ENCODE measurements at places on chromosomes 5 and 9.
A peak's percentile ranks its signal among the peaks of the same experiment; 100 is the strongest.

DNA sequence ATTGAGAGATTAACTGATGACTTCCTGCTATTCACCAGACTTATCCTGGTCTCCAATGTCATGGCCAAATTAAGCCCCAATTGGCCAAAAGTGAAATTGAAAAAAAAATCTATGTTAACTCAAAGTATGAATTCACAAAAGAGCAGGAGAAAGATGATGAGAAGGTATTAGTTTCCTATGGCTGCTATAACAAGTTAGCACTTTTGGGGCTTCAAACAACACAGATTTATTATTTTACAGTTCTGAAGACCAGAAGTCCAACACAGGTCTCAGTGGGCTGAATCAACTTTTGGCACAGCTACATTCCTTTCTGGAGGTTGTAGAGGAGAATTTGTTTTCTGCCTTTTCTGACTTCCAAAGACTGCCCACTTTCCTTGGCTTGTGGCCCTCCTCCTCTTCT lies 78.6 kb upstream of the TLE1 start:
- DNase-seq: no peak

GRCh38 chr5:113271015-113271414 lies 163.8 kb downstream of the TSSK1B start:
- no peak for DNase-seq

GRCh38 chr9:78214492-78214891 lies 21.4 kb upstream of the CEP78 start:
- no peak for DNase-seq

DNA sequence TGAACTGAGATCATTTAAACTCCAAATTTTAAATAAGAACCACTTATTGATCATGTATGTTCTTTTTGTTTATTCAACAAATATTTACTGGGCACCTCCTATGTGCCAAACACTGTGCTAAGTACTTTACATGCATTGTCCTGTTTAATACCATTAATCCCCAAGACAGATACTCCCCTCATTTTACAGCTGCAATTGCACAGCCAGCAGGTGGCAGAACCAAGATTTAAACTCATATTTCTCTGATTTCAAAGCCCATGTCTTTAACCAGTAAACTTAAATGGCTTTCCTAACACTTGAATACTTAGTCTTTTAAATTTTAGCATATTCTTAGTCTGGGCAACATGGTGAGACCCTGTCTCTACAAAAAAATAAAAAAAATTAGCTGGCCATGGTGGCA lies 43.4 kb upstream of the KIAA1958 start:
- DNase-seq: peak; percentile 32

GRCh38 chr9:113499876-113500497 lies 36.5 kb downstream of the RGS3 start:
- no peak for DNase-seq

DNA sequence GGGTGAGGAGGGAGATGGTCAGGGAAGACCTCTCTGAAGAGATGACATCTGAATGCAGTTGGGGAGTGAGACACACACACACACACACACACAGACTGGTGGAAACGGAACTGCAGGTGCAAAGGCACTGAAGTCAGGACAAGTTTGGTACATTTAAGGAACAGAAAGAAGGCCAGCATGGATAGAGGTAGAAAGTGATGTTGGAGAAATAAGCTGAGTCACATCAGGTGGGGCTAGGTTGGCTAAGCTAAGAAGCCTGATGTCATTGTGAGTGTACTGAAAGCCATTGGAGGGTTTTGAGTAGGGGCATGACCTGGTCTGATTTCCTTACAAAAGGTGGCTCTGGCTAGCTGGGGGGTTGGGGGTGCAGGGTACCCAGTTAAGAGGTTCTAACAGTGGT lies 3.1 kb downstream of the BSPRY start:
- DNase-seq: no peak

DNA sequence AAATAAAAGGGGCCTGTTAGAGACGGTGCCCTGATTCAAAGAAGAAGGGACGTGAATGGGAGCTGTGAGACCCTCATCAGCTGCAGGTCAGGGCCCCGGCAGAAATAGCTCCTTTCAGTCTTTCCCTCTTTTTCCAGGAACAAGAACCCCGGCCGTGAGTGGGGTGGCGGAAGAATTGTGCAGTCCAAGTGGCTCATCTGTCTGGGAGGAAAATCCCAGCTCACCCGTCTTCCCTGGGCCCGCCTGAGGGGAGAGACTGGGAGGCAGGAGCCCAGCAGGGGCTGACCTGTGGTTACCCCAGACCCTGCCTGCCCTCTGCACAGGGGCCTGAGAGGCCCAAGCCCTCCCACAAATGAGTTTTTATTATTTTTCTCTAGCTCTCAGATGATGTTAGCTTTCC lies 24.8 kb upstream of the CSF1R start:
- no peak for DNase-seq

GRCh38 chr9:129665389-129665775 lies at the start of gene PRRX2:
Gene PRRX2, plus strand, starts transcription at chr9:129665647. Its CDS starts 221 bp downstream, at chr9:129665868.
- DNase-seq: peak; percentile 49

GRCh38 chr5:59322894-59323293 lies 570.6 kb downstream of the PDE4D start:
- DNase-seq: no peak

GRCh38 chr5:156051972-156052371 lies 275.0 kb upstream of the SGCD start:
- peak; percentile 76 for DNase-seq

- DNase-seq: peak; percentile 32
Observed at GRCh38 chr9:38361473-38361850, 31.0 kb upstream of the ALDH1B1 start.

GRCh38 chr5:97839341-97840086 lies 656.5 kb upstream of the RIOK2 start:
- DNase-seq: no peak

- DNase-seq: peak; percentile 50
Observed at GRCh38 chr9:131733541-131734061, 6.3 kb downstream of the RAPGEF1 start.

GRCh38 chr5:107415762-107416161 lies 255.0 kb downstream of the EFNA5 start:
- DNase-seq: peak; percentile 25

- no peak for DNase-seq
Observed at GRCh38 chr5:139903450-139903794, 107.8 kb downstream of the PSD2 start.

DNA sequence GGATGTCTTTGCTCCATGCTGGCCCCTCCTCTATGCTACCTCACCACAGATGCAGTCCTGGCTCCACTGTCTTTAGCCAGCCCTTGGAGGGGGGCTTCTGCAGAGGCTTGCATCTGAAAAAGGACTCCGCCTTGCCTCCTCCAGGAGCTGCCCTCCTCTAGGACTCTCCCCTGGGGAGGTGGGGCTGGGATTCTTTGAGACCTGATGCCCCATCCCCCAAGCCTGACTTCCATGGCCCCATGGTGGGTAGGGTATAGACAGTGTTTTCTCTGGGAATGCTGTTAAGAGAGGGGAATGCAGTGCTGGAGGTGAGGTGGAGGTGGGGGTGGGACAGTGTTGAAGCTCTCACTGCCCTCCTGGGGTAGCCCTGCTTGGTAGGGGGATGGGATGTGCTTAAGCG lies 14.3 kb downstream of the JADE2 start:
- no peak for DNase-seq

GRCh38 chr5:7169240-7169878 lies 226.6 kb upstream of the ADCY2 start:
- DNase-seq: no peak

DNA sequence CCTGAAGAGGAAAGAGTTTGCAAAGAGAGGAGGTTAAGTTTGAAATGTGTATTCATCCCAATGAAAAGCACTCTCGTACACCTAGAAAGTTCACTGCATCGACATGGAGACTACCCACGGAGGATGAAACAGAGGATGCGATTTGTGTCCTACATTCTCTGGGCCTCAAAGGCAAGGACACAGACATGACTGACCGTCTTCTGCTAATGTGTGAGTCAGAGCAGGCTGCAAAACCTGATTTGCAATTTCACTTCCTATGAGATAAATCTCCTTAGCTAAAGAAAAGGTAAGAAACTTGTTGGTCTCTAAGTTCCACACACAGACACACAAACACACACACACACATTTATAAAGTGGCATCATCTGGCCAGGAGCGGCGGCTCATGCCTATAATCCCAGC lies 98.6 kb downstream of the GNAQ start:
- DNase-seq: no peak

DNA sequence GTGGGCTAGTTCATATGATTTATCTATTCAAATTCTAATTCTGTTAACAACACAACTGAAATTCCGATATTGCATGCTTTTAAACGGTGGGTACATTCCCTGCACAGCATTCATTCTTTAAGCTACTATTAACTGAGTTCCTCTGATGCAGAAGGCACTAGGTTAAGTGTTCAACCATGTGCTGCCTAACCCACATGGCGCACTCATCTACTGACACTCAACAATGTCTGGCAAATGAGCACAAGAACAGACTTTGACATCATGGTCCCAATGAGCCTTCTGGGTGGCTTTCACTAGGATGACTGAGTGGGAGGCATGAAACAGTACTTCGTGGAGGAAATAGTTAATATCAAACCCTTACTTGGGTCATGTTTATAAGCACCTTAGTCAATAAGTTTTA lies 10.2 kb downstream of the NREP start:
- no peak for DNase-seq

DNA sequence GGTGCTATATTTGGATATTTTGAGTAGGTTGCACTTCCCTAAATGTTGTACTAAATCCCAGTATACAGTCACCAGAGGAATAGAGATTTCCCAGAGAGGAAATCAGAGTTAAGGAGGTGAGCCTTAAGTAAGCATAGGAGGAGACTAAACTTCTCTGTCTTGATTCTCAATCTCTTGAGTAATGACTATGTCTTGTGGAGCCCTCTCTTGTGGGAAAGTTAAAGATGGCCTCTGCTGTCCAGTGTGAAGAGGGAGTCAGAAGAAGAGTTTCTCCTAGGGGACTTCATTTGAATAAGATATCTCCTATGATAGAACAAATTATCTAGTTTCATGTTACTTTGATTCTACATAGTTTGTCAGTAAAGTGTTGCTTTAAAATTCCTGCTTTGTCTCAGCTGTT lies 502.5 kb downstream of the PDE4D start:
- peak; percentile 36 for DNase-seq

- DNase-seq: no peak
Observed at GRCh38 chr9:88051138-88051537, 76.8 kb upstream of the CDK20 start.

GRCh38 chr5:2129568-2130272 lies 247.0 kb upstream of the IRX4 start:
- no peak for DNase-seq

GRCh38 chr5:88875341-88876234 lies 7.4 kb downstream of the MEF2C start:
- peak; percentile 16 for DNase-seq

DNA sequence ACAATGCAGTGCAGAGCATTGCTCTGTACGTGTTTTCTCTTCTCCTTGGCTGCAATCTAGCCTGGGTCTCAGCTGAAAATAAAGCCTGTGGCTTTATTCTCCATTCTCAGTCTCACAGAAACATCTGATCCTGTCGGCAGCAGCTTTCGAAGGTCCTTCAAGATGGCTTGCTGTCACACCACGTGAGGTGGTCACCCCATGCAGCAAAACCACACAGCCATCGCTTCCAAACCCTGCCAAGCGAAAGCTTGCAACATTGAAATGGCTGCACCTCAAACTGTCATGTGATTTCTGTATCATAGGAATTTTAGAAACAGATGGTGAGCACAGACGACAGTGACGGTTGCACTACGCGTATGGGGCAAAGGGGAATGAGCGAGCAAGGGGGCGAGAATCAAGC lies 98.5 kb upstream of the SMARCA2 start:
- DNase-seq: no peak

GRCh38 chr5:128053291-128053954 lies 30.1 kb upstream of the SLC12A2 start:
- no peak for DNase-seq

DNA sequence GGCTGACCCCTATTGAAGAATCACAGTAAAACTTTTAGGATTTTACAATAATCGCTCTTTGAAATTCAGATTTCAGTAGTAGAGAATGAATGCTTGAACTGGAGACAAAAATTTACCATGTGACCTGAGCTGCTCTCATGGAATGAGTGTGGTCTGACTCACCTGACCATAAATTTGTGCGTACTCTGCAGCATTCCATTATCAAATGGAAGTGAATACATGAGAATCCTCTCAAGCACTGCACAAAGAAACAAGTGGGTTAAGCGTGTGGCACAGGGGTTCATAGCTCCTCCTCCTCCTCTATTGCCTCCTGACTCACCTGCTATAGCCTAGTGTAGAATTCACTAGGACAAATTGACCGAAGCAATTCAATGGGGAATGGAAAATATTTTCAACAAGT lies 269.8 kb upstream of the CDH9 start:
- DNase-seq: no peak

DNA sequence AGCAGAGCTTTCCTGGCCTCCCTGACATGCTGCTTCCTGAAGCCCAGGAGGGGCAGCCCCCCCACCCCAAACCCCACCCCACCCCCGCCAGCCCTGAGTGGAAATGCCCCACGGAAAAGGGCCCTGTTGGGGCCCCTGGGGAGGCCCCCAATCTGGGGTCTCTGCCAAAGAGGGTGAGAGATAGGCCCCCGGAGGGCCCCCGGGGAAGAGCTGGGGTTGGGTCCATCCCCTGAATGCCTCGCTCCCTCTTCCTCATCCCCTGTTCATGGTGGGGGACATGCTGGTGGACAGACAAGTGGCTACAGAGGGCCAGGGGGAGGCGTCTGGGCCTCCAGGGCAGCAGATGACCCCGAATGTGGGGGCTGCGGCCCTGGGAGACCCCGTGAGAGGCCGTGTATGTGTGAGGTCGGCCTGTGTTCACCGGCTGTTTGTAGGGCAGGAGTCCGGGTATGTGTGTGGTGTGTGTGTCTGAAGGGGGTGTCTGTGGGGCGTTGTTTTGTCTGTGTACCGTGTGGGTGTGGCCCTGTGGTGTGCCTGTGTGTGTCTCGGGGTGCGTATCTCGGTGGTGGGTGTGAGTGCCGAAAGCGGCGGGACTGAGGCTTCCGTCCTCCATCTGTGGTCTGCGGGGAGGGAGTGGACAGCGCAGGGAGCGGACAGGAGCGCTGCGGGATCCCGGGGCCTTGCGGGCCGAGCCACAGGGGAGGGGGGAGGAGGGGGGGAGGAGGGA lies 11.3 kb downstream of the C9orf50 start:
- DNase-seq: peak; percentile 48

DNA sequence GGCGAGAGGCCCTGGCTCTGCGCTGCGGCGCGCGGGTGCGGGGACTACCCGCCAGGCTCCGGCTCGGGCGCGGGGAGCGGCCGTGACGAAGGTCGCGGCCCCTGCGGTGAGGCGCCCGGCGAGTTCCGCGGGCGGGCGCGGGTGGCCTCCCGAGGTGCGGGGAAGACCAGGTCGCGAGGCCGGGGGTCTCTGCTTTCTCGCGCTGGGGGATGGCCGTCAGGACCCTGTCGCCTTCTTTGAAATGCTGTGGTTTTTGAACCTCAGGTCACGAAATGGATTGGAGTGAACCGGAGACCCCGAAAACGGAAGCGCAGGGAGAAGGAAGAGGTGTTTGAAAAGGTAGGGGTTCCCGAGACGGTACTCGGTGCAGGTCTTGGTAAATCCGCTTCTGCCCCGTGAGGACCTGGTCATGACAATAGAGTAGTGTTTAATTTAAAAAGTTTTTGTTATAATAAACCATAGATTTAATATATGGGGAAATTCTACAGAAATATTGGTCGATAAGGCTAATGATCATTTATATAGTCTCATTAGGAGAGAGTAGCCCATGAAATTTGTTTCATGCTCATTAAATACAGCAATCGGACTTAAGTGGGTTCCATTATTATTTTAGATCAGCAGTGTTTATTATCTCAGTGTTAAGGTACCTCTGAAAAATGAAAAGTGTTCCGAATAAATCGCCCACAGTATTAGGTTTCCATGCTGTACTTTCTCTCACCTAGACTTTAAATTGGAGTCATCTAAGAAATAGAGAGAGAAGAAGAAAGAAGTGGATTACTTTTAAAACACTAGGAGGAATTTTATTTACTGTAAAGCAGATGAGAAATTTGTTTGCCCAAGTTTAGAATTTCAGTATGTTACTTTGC lies 279.0 kb downstream of the AOPEP start:
- DNase-seq: peak; percentile 72

Data from NCI-H69 (cell line).